ENCODE measurements at places on chromosomes 3 and 15. TPM values are rescaled to one million over a fixed set of nuclear protein-coding genes. Genes with fewer than 3 reads are reported as not detected.

Gene FBXO40
- not detected for total RNA-seq

Gene MNS1
- 2.5 TPM for total RNA-seq

Gene CCDC51
- 15.7 TPM for total RNA-seq

Gene FETUB
- total RNA-seq = not detected

Gene SLC27A2
- 24.4 TPM for total RNA-seq

Gene ERC2
- total RNA-seq = 0.16 TPM

Gene PLSCR5
- total RNA-seq = not detected

Gene ITGA11
- total RNA-seq = not detected

Gene LRTM1
- not detected for total RNA-seq

Gene C3orf85
- not detected for total RNA-seq

Gene COLQ
- not detected for total RNA-seq

Gene DAZL
- not detected for total RNA-seq

Gene SPATA12
- not detected for total RNA-seq

Gene OR5K2
- total RNA-seq = not detected

Gene NPAP1
- total RNA-seq = not detected

Gene PLAAT1
- 1.2 TPM for total RNA-seq

Gene SPINK8
- not detected for total RNA-seq

Gene CHRNA3
- not detected for total RNA-seq

Gene SV2B
- total RNA-seq = 0.18 TPM

Gene GOLGA8G
- not detected for total RNA-seq

Gene ADAMTSL3
- 0.09 TPM for total RNA-seq

Gene GLDN
- 0.18 TPM for total RNA-seq

Gene HRG
- not detected for total RNA-seq

Gene RASGRP1
- 0.31 TPM for total RNA-seq

Gene DUT
- total RNA-seq = 235 TPM

Gene SCG5
- total RNA-seq = 0.33 TPM

Gene TEX55
- not detected for total RNA-seq

Gene GHSR
- total RNA-seq = not detected

Gene DUSP7
- total RNA-seq = 15.8 TPM

Gene CADM2
- total RNA-seq = 0.95 TPM

Gene SH2D7
- not detected for total RNA-seq

Gene GRAMD2A
- not detected for total RNA-seq

Gene CRYBG3
- total RNA-seq = 0.29 TPM

Gene ALDH1A2
- 398 TPM for total RNA-seq

Gene KBTBD12
- not detected for total RNA-seq

Gene SLC28A1
- total RNA-seq = not detected

Gene FAM107A
- 0.07 TPM for total RNA-seq

Gene GABRR3
- not detected for total RNA-seq

Gene RPN1
- total RNA-seq = 157 TPM

Gene IFRD2
- total RNA-seq = 116 TPM

Gene PCNP
- 157 TPM for total RNA-seq

Gene CCDC39
- not detected for total RNA-seq

Gene SPTSSB
- 0.07 TPM for total RNA-seq

Gene GP5
- total RNA-seq = not detected

Gene EXD1
- not detected for total RNA-seq

All from K562 (cell line).